ENCODE measurements at places on chromosomes 6 and 20.
A peak's percentile ranks its signal among the peaks of the same experiment; 100 is the strongest.

GRCh38 chr6:79239536-79240168, 5.2 kb upstream of the HMGN3 start:
- DNase-seq = no peak

- DNase-seq = no peak
These were observed 6.1 kb downstream of the EZR start for GRCh38 chr6:158813032-158813431.

- DNase-seq = no peak
These were observed 541 bp downstream of the SNX21 start for GRCh38 chr20:45833883-45834796.

DNA sequence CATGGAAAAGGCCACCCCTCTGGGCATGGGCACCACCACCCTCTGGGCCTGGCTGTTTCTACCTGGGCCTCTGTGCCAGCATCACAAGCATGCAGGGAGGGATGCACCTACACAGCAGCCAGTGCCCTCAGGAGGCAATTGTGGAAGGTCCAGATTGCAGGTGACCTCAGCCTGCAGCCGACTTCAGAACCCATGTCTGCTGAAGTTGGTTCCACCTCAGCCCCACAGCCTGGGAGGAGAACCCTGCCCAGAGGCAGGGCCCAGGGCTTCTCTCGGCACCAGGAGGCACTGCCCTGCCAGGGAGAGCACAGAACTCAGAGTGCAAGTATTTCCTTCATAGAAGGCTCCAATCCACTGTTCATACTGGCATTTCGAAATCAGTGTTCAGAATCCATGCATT, 149.8 kb downstream of the TTLL2 start:
- DNase-seq = no peak

- peak; percentile 5 for DNase-seq
These were observed 494.7 kb upstream of the MAP3K7 start for GRCh38 chr6:91081452-91082067.

- no peak for DNase-seq
These were observed 157.8 kb downstream of the SAMD5 start for GRCh38 chr6:147666255-147666654.

- DNase-seq = no peak
These were observed 17.6 kb downstream of the ZHX3 start for GRCh38 chr20:41299899-41300298.

DNA sequence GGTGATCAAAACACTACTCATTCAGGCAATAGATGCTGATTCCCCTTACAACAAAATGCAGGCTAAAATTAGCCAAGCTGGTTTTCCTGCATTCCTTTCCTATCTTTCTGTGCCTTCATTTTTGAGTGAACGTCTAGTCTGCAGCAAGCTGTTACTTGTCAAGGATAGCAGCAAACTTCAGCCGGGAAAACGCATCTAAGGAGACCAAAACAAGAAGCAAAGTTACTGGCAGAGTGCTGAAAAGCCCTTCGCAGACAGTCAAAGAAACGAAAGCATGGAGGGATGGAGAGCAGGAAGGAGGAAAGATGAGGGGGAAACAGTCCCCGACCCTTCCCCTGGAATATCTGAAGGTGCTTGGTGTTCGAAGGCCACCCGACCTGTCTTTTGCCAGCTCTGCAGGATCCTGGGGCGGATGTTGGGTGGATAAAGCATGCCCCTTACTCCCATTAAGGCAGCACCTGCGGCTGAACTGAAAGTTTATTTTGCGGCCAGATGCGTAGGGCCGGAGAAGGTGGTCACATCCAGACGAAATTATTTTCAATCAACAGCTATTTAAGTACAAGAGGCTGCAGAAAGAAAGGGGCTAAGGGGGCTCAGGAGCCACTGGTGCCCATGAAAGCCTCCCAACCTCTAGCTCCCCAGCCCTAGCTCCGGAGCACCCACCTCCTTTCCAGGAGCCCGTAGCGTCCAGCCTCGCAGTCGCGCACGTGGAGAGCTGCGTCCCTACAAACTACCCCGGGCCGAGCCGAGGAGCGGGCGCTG, 538 bp downstream of the FERMT1 start:
- no peak for DNase-seq

GRCh38 chr6:80940571-80940970, 811.9 kb downstream of the TENT5A start:
- no peak for DNase-seq

DNA sequence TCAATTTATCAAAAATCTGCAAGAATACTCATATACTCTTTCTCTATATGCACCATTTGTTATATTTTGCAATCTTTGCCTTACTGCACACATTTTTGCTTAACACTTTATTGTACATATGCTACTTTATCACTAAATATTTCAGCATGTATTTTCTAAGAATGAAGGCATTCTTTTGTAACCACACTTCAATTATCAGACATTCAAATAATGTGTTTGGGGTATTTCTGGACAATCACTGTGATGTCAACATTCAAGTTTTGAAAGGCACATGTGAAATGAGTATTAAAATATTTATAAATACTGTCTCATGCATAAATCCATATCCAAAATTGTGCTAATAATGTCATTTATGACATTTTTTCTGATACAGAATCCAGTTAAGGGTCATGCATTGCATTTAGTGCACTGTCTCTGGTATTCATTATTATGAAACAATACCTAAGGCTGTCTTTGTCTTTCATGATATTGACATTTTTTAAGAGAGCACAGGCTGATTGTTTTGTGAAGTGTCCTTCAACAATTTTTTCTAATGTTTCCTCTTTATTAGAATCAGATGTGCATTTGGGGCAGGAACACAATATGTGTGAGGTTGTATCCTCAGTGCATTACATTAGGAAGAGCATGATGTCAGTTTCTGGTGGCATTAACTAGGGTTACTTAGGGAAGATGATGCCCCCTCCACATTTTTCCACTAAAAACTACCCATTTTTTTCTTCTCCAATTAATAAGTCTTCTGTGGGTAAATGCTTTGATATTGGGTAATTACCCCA, 105.7 kb downstream of the MTFR2 start:
- DNase-seq = no peak

Measured in HL-60 (cell line).